NCI-H1436 (cell line): ENCODE measurements at places on chromosomes 5 and 9.

DNA sequence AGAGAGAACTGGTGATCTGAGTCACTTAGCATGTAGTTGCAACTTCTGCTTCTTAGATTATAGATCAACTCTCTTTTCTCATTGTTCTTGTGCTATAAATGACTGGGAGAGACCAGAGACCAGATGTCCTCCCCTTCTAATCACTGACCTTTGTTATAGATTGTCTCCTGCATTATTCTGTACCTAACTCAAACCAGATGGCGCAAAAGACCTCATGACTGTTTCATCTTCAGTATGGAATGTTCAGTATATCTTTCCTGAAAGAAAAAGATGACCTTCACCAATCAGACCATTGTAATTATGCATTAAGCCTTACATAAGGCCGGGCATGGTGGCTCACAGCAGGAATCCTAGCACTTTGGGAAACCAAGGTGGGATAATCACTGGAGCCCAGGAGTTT lies 30.5 kb upstream of the ADAM19 start:
- no peak for DNase-seq

DNA sequence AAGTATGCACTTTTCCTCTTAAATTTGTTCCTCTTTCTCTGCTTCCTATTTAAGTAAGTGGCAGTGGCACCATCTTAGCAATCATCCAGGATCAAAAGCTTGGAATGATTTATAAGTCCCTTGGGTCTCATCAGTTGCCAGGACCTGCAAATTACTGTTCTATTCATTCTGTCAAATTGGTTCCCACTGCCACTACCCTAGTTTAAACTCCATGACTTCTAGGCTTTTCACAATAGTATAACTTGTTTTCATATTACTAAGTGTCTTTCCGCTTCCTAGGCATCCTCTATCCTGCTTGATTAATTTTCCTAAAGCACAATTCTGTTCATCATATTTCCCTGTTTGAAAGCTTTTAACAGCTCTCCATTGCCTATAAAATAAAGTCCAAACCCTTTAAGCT lies 363.9 kb upstream of the MEF2C start:
- DNase-seq: peak; percentile 75

DNA sequence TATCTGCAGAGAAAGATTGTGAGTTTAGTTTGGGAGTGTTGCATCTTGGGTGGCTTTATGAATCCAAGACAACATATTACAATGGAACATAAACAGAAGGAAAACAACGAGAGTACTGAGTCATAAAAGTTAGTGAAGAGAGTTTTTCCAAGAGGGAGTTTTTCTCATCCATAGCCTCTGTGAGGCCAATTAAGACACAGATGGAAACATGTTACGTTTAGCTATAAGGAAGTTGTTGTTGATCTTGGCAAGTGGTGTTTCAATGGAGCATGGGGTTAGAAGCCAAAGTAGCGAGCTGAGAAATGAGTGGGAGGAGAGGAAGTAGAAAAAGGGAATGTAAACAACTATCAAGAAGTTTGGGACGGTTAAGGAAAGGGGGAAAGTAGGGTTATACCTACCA lies 53.3 kb upstream of the SPATA31D4 start:
- no peak for DNase-seq

DNA sequence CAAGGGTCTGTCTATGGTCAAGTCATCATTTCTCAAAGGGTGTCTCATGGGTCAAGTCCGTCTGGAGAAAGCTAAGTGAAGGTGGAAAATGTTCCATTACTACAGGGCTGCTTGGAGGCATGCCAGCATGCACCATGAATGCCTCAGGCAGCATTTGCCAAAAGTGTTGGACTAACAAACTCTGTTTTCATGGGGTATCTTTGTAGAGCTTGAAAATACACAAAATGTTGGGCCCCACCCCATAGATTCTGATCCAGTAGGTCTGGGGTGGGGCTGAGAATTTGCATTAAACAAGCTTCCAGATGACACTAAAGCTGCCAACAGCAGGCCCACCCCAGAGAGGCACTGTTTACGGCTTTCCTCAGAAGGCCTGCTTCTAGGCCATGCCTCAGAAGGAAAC lies 75.0 kb upstream of the FRRS1L start:
- DNase-seq: no peak

DNA sequence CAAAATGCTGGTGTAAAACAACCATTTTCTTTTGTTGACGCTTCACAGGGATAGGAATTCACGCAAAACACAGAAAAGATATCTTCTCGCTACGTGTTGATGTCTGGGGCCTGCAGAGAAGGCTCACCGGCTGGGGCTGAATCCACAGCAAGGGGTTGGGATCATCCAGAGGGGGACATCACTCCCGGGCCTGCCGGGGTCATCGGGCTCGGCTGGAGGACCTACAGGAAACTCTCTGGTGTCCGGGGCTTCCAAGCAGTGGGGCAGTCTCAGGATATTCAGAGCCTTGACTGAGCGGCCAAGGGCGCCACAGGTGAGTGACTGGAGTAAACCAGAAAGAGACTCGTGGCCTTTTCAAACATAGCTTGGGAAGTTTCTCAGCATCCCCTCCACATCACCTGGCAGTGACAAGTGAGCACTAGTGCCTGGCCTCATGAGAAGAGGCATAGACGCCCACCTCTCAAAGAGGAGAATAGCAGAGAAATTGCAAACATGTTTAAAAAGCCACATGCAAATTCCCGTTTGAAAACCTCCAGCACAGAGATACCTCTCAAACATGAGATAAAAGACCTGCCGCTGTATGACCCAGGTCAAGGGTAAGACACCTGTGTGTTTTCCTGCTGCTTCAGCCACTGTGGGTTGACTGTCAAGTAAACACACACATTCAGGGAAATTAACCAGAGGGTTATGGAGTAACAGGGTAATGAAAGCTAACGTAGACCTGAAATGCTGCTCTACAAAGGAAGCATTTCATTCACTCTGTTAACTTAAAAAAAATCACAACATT lies 50.8 kb upstream of the SIMC1 start:
- no peak for DNase-seq

DNA sequence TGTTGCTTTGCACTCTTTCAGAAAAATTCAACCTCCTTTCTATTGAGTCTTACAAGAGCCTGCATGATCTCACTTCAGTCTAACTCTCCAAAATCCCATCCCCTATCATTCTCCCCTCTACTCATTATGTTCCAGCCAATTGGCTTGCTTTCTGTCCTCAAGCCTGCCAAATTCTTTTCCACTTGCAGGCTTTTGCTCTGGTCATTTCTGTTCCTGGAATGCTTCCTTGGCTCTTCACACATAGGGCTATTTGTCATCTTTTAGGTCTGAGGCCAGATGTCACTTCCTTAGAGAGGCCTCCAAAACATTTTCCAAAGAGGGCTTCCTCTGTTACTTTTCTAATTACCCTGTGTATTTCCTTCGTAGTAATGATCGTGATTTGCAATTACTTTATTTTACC lies 11.8 kb upstream of the CHD1 start:
- no peak for DNase-seq

GRCh38 chr5:135377751-135378680 lies 21.0 kb downstream of the MACROH2A1 start:
- no peak for DNase-seq

GRCh38 chr9:134276453-134277245 lies 49.6 kb upstream of the RXRA start:
- DNase-seq: peak; percentile 26

GRCh38 chr5:77758141-77758938 lies 17.8 kb downstream of the TBCA start:
- DNase-seq: no peak

- no peak for DNase-seq
Observed at GRCh38 chr5:69374911-69375446, 5.4 kb downstream of the RAD17 start.

DNA sequence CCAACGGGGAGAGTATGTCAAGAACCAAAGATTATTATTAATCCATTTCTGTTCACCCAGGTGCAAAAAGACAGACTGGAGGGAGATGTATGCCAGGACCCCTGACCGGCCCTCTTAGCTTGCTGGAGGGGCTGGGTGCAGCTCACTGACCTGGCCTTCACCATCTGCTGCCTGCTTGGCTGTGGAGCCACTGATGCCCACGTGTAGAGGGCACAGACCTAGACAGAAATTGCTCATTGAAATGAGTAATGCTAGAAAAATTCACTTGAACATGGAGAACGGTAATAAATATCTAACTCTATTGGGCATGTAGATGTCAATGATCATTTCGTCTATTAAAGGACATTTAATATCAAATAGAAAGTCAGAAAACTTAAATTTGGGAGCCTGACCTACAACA lies 58.8 kb upstream of the ERCC6L2 start:
- DNase-seq: no peak

DNA sequence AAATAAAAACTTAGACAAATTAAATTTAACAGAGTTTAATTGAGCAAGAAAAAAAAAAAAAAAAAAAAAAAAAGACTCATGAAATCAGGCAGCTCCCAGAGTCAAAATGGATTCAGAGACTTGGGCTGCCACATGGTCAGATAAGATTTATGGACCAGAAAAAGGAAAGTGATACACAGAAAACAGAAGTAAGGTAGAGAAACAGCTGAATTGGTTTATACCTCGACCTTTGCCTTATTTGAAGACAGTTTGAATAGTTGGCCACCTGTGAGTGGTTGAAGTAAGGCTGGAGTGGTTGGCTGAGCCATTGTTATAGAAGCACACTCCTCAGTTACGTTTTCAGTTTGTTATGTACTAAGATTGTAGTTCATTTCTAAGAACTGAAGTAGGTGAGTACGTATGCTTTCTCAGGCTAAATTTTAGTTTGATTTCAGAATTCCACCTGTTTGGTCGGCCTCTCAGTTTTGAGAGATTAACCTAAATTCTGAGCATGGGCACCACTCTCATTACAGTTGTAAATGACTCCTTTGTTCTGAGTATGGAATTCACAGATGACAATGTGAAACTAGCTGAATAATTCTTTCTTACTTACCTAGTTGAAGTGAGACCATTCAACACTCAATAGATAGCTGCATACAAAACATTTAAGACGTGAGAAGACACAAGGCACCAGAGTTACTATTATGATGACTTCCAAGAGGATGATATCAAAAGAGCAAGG lies 149.0 kb downstream of the AOPEP start:
- DNase-seq: no peak

GRCh38 chr9:2086116-2086515 lies 71.0 kb downstream of the SMARCA2 start:
- no peak for DNase-seq

- no peak for DNase-seq
Observed at GRCh38 chr9:19241728-19242127, 11.2 kb downstream of the DENND4C start.
